ENCODE measurements at places on chromosomes 2 and 18. TPM values are rescaled to one million over a fixed set of nuclear protein-coding genes. Genes with fewer than 3 reads are reported as not detected.

Gene CLEC4F
- 9.1 TPM for total RNA-seq

Gene MYL12B
- total RNA-seq = 150 TPM

Gene DNAJC5G
- total RNA-seq = not detected

Gene GALR1
- total RNA-seq = 0.16 TPM

Gene NCOA1
- total RNA-seq = 125 TPM

Gene REG3A
- total RNA-seq = not detected

Gene BMPR2
- 79.0 TPM for total RNA-seq

Gene WDR35
- 39.8 TPM for total RNA-seq

Gene UGT1A8
- total RNA-seq = not detected
